NCI-H460 (cell line): ENCODE measurements at places on chromosomes 13 and 19. TPM values are rescaled to one million over a fixed set of nuclear protein-coding genes. Genes with fewer than 3 reads are reported as not detected.

Gene ZNF600
- 5.7 and 7.9 TPM in 2 replicates for total RNA-seq

Gene LHB
- not detected in 2 replicates for total RNA-seq

Gene PPM1N
- total RNA-seq, result 1.6 and 2.0 TPM in 2 replicates

Gene ZNF460
- total RNA-seq, result 42.3 and 45.7 TPM in 2 replicates

Gene ZNF556
- 0.32 TPM in 1 of 2 replicates, not detected in the other for total RNA-seq

Gene IL12RB1
- not detected in 2 replicates for total RNA-seq

Gene KLK6
- not detected in 2 replicates for total RNA-seq

Gene GFY
- total RNA-seq, result not detected in 2 replicates

Gene ZNF780B
- total RNA-seq, result 3.9 and 7.5 TPM in 2 replicates

GRCh38 chr19:7904074-7905020 lies 670 bp downstream of the MAP2K7 start:
- no peak for DNase-seq

DNA sequence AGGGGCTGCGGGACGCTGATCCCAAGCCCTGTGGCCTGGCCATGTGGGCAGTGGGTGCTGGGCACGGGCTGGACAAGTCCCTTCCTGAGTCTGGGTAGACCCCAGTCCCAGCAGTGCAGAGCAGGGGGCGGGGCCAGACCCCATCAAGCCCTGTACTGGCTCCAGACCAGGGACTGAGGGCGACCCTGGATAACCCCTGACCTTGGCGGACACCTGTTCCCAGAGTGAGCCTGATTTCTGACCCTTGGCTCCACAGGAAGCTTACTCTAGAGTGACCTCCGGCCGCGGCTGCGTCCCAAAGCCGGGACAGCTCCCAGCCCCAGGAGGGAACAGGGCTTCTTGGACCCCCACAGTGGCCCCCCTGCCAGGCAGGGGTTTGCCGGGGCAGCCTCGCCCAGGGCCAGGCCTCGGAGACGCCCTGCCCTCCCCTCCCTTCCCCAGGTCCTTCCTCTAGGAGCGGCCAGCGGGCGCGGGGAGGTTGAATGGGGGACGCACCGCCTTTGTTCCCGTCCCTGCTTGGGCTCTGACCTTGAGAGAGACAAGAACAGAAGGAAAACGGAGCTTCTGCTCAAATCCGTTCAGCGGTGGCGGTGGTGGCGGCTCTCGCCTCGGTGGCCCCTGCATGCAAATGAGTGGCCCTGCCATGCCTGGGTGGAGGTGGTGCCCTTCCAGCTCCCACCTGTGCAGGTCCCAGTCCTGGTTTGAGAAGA lies 2.3 kb upstream of the EFNA2 start:
- DNase-seq, result no peak

DNA sequence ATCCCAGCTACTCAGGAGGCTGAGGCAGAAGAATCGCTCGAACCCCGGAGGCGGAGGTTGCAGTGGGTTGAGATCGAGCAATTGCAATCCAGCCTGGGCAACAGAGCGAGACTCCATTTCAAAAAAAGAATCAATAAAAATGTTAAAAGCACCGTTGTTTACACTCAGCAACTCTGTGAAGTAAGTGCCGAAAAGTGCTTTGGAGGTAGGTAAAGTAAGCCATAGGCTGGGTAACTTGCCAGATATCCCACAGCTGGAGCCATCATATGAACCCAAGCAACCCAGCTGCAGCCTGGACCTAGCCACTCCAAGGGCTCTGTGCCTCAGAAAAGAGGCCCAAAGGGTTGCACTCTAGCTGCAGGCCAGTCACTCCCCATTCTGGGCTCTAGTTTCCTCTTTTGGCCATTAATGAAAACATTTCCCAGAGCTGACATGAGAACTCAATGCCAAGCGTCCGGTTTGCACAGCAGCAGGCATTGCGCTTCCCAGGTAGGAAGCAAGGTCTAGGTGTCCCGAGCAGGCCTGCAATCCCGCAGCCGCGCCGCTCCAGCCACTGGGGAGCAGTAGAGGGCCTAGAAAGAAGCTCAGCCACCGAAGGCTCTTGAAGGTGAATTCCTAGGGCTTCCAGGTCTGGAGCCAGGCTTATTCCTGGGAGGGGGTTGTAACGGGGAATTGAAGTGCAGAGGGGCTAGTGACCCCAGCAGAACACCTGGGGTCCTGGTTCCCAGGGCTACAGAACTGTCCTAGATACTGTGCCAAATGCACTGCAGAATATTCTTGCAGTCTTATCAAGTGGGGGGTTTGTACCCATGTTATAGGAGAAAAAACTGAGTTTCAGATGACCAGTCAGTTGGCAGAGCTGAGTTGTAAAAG lies 4.1 kb upstream of the CD79A start:
- peak; percentile 74 for DNase-seq

DNA sequence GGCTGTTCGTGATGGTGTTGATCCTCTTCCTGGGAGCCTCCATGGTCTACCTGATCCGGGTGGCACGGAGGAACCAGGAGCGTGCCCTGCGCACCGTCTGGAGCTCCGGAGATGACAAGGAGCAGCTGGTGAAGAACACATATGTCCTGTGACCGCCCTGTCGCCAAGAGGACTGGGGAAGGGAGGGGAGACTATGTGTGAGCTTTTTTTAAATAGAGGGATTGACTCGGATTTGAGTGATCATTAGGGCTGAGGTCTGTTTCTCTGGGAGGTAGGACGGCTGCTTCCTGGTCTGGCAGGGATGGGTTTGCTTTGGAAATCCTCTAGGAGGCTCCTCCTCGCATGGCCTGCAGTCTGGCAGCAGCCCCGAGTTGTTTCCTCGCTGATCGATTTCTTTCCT lies 12.2 kb upstream of the C19orf33 start:
- DNase-seq, result no peak

DNA sequence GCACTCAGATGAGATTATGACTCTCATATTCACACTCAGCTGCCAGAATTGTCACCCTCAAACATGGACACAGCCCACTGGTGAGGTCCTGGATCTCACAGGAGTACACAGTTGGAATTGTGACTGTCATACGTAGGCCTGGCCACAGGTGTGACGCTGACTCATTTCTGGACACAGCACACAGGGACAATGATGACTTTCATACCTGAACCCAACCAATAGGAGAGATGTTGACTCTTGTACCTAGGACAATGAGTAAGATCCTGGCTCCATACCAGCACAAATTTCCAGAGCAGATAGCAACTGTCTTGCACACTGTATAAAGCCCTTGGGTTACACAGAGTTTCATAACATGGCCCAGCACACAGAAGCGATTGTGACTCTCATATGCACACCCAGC lies 46.4 kb downstream of the ZNF85 start:
- no peak for DNase-seq

GRCh38 chr19:49536921-49537462 lies 9.2 kb downstream of the RCN3 start:
- no peak for DNase-seq

- no peak for DNase-seq
Measured at GRCh38 chr13:69903081-69903480, 204.5 kb upstream of the ATXN8OS start.

- no peak for DNase-seq
Measured at GRCh38 chr13:43894438-43894837, 14.7 kb downstream of the LACC1 start.

GRCh38 chr19:7718668-7719067 lies 13.2 kb downstream of the CLEC4G start:
- DNase-seq, result no peak

DNA sequence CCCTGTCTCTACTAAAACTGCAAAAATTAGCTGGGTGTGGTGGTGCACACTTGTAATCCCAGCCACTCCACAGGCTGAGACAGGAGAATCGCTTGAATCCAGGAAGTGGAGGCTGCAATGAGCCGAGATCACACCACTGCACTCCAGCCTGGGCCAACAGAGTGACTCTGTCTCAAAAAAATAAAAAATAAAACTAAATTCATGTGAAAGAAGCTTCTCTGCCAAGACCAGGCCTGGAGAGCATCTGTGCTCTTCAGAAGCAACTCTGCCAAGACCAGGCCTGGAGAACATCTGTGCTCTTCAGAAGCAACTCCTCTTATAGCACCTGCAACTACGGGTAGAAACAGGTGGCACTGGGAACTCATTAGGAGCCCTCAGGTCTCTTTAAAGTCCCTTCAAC lies 37.7 kb downstream of the CRYL1 start:
- DNase-seq, result no peak

DNA sequence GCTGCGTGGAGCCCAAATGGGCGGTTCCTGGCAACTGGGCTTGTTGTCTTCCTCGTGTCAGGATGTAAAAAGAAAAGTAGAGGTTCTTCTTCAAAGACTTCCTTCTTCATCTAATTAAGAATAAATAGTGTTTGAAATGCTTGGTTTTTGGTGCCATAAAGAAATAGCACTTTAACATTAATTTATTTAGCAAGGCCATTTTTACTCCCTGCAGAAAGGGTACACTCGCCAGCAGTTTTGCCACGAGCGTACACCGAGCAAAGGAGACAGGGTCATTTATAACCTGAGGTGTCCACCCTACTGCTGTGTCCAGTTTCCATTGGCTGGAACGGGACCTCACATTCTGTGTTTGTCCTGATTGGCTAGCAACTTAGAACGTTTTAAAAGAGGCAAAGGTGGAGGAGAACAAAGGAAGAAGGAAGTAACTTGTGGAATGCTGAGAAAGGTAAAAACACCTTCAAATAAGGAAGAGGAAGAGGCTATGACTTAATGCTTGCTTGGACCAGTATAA lies 21.8 kb upstream of the OR10H1 start:
- DNase-seq, result no peak

DNA sequence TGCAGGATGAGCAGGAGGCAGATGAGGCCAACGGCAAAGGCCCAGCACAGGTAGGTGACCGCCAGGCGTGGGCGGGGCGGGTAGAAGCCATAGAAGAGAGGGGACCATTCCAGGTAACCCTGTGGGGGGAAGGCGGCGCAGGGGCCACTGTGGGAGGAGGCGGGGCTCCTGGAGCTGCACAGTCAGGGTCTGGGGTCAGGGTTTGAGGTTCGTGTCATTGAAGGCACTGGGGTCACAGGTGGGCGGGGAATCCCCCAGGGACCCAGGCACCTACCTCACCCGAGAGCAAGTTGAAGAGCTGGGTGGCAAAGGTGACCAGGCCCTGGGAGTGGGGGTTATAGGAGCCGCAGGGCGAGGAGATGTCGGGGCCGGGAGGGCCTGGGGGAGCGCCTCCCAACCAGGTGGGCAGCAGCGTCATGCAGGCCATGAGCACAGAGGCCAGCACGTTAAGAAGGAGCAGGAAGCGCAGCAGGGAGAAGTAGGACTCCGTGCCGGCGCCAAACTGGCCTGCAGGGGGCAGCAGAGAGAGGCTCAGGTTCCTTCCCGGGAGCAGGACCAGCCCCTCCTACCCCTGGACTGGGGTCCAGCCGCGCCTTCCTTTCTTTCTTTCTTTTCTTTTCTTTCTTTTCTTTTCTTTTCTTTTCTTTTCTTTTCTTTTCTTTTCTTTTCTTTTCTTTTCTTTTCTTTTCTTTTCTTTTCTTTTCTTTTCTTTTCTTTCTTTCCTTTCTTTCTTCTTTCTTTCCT lies 4.6 kb downstream of the TMC4 start:
- peak; percentile 75 for DNase-seq

DNA sequence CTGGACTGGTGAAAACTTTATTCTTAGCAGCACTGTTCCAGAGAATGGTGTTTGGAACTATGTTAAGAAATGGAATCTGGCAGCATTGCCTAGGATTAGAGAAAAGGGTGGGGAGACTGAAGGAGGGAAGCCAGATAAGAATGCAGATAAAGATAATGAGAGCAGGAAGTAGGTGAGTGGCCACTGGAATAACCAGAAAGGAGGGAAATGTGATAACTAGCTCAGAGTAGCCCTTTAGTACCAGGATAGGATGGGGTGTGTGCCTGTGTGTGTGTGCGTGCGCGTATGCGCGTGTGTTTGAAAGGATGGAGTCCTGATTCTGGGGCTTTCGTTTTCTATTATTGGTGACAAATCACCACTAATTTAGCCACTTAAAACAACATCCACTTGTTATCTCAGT lies 33.4 kb upstream of the FRY start:
- no peak for DNase-seq

GRCh38 chr19:13195678-13196077 lies 45.5 kb downstream of the IER2 start:
- DNase-seq, result peak; percentile 4

- no peak for DNase-seq
Measured at GRCh38 chr19:38583219-38583984, 34.4 kb downstream of the MAP4K1 start.

- no peak for DNase-seq
Measured at GRCh38 chr19:30060531-30061222, 118.6 kb downstream of the URI1 start.

- no peak for DNase-seq
Measured at GRCh38 chr13:63614874-63615612, 2199.4 kb upstream of the PCDH20 start.

- no peak for DNase-seq
Measured at GRCh38 chr19:29323440-29324290, 110.7 kb upstream of the UQCRFS1 start.

DNA sequence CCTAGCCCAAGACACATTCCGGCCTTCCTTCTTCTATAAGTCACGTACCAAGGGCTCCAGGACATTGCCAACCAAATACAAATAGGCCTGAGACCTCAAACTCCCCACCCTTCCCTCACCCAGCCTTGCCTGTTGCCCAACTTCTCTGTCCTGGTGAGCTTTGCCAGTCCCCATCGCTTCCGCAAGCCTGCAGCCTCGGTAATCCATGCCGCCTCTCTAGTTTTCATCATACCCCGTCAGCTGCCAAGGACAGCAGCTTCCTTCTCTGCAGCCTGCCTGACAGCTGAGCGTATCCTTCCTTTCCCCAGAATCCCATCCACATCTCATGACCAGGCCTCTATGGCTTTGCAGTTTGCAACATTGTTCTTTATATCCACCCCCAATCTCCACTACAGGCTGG lies 36.6 kb upstream of the POMP start:
- no peak for DNase-seq
